ENCODE measurements at places on chromosomes 4 and X.
A peak's percentile ranks its signal among the peaks of the same experiment; 100 is the strongest.

DNA sequence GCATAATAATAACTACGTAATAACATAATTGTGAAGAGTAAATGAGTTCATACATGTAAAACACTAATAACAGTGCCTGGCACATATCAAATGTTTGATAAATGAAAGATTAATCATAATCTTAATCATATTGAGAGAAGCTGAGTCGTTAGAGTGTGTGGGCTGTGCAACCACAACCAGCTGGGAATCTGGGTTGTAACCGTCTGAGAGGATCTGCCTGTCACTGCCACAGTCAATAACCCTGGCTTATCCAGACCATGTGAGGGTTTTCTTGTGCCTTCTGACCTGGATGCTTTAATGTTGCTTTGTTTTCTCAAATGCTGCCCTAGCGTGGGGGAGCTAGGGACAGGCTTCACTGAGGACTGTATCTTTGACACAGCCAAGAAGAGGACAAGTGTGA is 73.9 kb downstream of the TRPC5 start:
- no peak for DNase-seq

DNA sequence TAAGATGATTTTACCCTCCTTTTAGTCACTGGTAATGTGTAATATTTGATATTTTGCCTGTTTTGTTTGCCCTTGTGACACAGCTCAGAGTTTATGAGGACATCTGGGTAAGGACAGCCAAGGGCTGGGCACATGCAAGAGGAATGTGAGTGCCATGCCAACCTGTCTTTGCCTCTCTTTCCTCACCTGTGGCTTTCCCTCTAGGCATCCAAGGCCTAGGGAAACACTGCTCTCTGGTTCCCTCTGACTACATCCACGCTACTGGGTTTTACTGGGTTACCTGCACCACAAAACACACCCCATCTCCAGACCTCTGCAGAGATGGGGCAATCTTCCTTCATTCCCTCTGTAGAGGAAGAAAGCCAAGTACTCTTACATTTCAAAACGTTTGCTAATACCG is 7.7 kb downstream of the HPGDS start:
- no peak for DNase-seq

DNA sequence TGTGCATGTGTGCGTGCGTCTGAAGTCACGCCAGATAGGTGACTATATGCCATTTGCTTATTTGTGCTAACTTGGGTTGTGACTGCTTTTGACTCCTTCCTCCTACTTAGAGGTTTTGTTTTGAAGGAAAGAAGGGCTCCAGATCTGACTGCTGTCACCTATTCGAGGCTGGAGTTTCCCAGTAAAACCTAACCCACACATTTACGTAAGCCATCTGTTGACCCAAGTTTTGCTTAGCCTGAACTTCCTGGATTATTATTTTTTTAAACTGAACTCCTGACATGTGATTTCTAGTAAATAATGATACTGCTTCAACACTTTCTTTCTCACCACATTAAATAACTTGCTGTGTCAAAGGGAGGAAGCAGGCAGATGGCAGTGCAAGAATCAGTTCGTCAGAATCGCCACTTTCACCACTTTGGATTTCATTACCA is 41.5 kb downstream of the DTHD1 start:
- no peak for DNase-seq

- DNase-seq: no peak
Observed at GRCh38 chrX:25810202-25810601, 327.9 kb upstream of the MAGEB18 start.

GRCh38 chr4:13665701-13666660 is 38.5 kb upstream of the BOD1L1 start:
- DNase-seq: no peak

GRCh38 chrX:44282753-44283152 is 60.7 kb downstream of the EFHC2 start:
- DNase-seq: no peak

DNA sequence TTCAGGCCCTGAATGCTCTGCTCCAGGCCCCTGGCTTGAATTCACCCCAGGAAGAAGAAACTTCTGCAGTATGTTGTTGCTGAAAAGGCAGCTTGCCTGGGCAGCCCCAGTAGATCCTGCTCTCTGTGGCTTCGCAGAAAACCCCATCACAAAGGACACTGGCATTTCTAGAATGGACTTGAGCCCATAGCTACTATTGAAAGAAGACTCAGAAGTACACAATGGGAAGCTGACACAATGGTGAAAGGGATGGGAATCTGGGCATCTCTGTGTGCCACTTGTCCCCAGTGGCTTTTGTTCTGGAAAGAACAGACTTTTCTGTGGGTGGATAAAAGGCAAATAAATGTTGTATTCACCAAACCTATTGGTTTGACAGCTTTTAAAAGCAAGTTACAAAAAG is 67.4 kb upstream of the SCML1 start:
- DNase-seq: no peak

DNA sequence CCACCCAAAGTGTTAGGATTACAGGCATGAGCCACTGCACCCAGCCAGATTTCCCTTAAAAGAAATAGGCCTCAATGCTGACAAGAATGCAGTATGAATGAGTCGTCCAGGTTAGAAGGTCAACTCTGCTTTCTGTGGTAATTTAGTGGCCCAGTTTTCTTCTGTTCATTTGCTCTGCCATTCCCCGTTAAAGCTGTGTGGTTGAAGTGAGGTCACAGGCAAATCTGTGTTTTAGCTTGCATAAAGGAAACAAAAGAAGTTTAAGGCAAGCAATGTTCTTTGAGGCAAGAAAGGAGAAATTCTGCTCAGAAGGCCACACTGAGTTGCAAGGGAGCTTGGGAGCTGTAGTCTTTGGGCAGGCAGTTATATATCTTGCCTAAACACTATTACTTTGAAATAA is 176.8 kb downstream of the LARP7 start:
- no peak for DNase-seq

DNA sequence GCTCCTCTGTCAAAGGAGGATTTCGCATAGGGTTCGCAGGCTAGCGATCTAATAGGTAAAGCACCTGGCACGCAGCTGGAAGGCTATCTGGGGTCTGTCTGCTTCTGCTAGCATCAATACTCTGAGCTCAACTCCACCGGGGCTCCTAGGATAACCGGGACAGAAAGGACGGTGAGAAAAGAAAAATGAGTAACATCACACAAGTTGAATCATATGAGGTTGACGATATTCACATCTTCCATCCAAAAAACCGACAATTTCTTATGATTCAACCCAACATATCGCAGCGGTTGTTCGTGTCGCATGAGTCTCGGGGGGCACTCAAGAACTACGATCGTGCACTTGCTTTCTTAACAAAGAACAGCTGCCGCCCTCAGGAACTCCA is 1.8 kb downstream of the PROM1 start:
- peak; percentile 56 for DNase-seq

- no peak for DNase-seq
Observed at GRCh38 chr4:8146157-8146556, 12.5 kb downstream of the ABLIM2 start.

DNA sequence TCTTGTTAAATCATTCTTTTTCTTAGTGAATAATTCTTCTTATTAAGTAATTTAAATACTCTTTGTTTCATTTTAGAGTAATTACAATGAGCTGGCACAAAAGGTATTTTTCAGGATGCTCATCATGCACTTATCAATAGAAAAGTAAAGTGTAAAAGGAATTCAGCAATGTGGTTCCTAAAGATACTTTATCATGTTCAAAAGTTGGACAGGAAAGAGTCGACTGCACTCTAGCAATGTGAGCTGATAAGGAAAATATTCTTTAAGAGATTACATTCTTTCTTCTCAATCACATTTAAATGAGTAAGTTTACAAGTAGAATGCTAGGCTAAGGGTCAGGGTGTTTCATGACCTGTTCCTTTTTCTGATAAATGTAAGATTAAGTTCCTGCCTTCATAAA is 609.5 kb upstream of the FAM241A start:
- DNase-seq: no peak

GRCh38 chr4:7557456-7557855 is 122.7 kb upstream of the PSAPL1 start:
- no peak for DNase-seq

DNA sequence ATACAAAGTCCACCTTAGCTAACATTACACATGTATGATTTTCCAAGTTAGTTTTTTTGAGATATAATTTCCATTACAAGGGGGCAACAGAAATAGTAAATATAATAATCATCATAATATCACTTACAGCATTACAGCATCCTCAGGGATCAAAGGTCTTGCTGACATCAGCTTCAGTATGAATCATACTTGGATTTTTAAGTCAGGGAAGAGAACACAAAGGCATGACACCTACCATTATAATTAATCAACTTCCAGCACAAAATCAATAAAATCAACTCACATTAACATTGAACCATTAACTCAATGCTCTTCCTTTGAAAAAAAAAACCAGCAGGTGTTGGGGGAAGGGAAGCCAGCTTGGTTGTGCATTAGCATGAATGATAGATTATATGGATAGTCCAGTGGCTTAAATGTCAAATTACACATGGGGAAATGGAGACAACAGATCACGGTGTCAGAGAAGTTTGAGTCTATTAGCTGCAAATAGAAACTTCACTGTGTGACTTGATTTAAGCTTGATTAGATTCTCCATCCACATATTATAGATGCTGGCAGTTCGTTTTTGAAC is 66.9 kb upstream of the CAPN6 start:
- peak; percentile 49 for DNase-seq

- peak; percentile 99 for DNase-seq
Observed at GRCh38 chr4:5956285-5957021, 61.8 kb downstream of the C4orf50 start.

- peak; percentile 10 for DNase-seq
Observed at GRCh38 chr4:53688186-53688790, 97.0 kb upstream of the LNX1 start.

- DNase-seq: peak; percentile 43
Observed at GRCh38 chr4:141657550-141658250, 21.3 kb downstream of the IL15 start.

GRCh38 chrX:101362757-101363156 is 14.2 kb upstream of the TIMM8A start:
- no peak for DNase-seq

GRCh38 chr4:142480244-142480643 is 365.9 kb downstream of the INPP4B start:
- DNase-seq: peak; percentile 6

DNA sequence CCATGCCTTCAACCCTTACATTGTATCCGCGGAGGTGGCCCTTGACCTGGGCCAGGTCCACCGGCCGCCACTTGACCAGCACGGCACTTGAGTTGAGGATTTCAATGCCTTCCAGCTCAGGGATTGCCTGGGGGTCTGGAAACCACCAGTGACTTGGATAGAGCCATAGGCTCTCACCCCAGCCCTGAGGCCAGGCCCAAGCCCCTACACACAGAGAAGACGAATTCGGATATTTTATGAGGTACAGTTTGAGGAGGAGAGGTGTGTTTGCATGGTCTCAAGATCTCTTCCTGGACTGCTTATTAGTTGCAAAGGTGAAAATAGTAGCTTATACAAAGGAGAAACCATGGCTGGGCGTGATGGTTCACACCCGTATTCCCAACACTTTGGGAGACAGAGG is 20.3 kb downstream of the L1CAM start:
- DNase-seq: no peak

- DNase-seq: no peak
Observed at GRCh38 chr4:17098401-17098800, 200.0 kb upstream of the LDB2 start.

DNA sequence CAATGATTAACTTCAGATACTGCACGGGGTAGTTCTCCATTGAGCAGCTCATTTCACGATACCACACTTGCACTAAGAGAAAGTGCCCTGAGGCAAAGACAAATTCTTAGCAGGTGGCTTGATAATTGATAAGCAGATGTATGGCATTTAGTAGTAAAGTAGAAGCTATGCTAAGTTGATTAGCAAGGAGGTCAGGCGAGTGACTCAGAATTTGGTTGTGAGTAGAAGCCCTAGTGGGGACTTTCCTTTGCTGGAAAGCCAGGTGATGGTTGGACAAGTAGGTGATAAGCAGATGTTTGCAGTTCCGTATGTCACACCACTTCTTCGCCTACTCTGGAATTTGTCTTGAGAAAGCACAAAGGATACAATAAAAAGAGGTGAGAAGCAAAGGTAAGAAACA is 58.7 kb downstream of the TLL1 start:
- no peak for DNase-seq

DNA sequence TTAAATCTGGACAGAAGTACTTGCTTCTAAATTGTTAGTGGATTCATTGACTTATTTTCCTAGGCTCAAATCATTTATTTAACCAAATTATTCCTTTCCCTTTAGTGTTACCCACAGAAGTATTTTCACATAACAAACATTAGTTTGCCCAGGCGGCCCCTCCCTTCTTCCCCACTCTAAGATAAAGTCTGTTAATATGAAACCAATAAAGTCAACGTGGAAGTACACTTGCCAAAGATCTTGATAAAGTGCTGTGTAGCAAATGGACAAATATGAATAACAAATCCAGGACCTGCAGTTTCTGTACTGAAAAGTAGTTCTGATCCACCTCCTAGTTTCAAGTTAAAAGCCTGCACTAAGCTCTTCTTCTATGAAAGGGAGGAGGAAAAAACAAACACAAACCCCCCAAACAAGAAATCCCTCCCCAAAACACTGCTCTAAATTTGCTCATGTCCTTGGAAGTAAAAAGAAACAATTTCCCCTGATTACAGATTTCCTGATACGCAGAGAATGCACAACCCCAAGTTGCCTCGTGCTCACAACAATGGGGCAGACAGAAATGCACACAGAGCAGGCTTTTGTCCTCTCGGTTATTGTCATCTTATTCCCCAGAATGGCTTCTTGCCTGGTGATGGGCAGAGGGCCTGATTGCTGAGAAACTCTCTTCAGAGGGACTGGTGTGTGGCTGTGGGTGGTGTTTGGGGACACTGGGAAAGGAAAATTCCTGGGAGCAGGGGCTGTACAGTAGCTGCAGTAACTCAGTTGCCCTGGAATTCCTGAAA is 23.2 kb downstream of the TMSB4X start:
- DNase-seq: no peak

DNA sequence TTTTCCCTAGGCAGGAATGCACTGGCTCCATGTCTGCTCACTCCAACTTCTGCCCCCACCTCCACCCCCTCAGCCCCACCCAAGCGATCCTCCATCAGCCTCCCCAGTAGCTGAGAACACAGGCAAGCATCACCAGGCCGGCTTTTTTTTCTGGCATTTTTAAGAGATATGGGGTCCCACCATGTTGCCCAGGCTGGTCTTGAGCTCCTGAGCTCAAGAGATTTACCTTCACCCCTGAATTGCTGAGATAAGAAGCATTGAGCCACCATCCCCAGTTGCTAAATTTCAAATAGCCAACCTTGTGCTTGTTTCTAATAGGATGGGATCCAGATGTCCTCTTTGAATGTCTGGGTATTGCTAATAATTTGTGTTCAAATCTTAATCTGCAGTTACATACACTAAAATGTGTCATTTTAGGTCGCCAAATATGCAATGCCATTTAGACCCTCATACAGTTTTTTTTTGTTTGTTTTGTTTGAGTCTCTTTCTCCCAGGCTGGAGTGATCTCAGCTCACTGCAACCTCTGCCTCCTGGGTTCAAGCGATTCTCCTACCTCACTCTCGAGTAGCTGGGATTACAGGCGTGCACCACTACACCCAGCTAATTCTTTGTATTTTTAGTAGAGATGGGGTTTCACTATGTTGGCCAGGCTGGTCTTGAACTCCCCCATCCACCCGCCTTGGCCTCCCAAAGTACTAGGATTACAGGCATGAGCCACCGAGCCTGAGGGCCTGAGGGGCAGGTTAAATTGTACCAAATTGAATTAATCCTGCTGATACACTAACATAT is 8.8 kb downstream of the LARP7 start:
- no peak for DNase-seq

GRCh38 chr4:26346203-26346620 is 25.4 kb downstream of the RBPJ start:
- DNase-seq: no peak

Measured in DMS53 (cell line).